A549 treated with dexamethasone at 1 μM for 4 hours (cell line): ENCODE measurements at places on chromosomes 12 and 14. TPM values are rescaled to one million over a fixed set of nuclear protein-coding genes. Genes with fewer than 3 reads are reported as not detected.

Gene MFAP5
- 0.12 to 0.37 TPM (median 0.23 TPM) in 5 replicates for total RNA-seq

Gene ZNF891
- 0.30 to 0.41 TPM (median 0.34 TPM) in 5 replicates for total RNA-seq

Gene DTX1
- 0.26 to 0.66 TPM (median 0.48 TPM) in 5 replicates for total RNA-seq

Gene FGF6
- not detected in 5 replicates for total RNA-seq

Gene NFKBIA
- total RNA-seq, result 186 to 274 TPM (median 252 TPM) in 5 replicates

Gene AQP6
- total RNA-seq, result 0.02 to 0.07 TPM (median 0.04 TPM) in 3 of 5 replicates, not detected in the others

Gene CRIP1
- total RNA-seq, result 1,663 to 1,896 TPM (median 1,802 TPM) in 5 replicates

Gene TC2N
- total RNA-seq, result 0.74 to 1.0 TPM (median 0.82 TPM) in 5 replicates

Gene PLEKHD1
- 0.01 to 0.03 TPM (median 0.02 TPM) in 4 of 5 replicates, not detected in the other for total RNA-seq

Gene FITM1
- total RNA-seq, result 0.09 to 0.16 TPM (median 0.14 TPM) in 3 of 5 replicates, not detected in the others

Gene VAMP1
- 8.7 to 13.1 TPM (median 12.6 TPM) in 5 replicates for total RNA-seq

Gene ACSS3
- not detected in 5 replicates for total RNA-seq

Gene VPS33A
- 18.3 to 19.0 TPM (median 18.4 TPM) in 5 replicates for total RNA-seq

Gene PDZRN4
- total RNA-seq, result 0.02 to 0.05 TPM (median 0.04 TPM) in 3 of 5 replicates, not detected in the others

Gene GRIP1
- total RNA-seq, result 1.0 to 4.3 TPM (median 2.1 TPM) in 5 replicates

Gene CLEC12A
- total RNA-seq, result not detected in 5 replicates

Gene IFNG
- not detected in 5 replicates for total RNA-seq

Gene LARP4
- total RNA-seq, result 40.0 to 59.7 TPM (median 49.5 TPM) in 5 replicates

Gene KCNMB4
- 0.20 to 0.49 TPM (median 0.30 TPM) in 5 replicates for total RNA-seq

Gene LALBA
- not detected in 5 replicates for total RNA-seq

Gene AMDHD1
- 1.6 to 2.8 TPM (median 2.3 TPM) in 5 replicates for total RNA-seq

Gene PRPH
- 1.2 to 2.2 TPM (median 1.6 TPM) in 5 replicates for total RNA-seq

Gene SRGAP1
- total RNA-seq, result 9.5 to 16.7 TPM (median 13.0 TPM) in 5 replicates

Gene GPR84
- 0.05 to 0.13 TPM (median 0.09 TPM) in 3 of 5 replicates, not detected in the others for total RNA-seq
